Eye (tissue), 1 donor: ENCODE measurements at places on chromosomes 7 and 10.

DNA sequence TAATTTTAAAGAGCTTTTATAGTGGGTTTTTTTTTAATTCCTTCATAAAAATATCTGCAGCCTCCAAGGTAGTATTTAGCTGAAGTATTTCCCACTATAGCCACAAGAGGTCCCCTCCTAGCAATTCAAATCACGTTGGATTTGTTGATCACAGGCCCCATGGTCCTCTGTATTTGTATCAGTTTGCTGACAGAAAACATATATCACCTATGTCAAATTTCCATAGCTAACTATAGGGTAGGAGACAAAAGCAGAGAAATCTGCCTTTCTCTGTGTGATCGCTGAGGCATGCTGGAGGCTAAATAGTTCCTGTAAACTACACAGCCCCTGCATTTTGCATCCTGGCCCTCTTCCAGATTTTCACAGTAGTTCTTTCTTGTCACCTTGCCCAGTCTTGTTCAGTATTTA is 1.7 kb upstream of the CTNNA3 start:
- DNase-seq = peak; percentile 66

DNA sequence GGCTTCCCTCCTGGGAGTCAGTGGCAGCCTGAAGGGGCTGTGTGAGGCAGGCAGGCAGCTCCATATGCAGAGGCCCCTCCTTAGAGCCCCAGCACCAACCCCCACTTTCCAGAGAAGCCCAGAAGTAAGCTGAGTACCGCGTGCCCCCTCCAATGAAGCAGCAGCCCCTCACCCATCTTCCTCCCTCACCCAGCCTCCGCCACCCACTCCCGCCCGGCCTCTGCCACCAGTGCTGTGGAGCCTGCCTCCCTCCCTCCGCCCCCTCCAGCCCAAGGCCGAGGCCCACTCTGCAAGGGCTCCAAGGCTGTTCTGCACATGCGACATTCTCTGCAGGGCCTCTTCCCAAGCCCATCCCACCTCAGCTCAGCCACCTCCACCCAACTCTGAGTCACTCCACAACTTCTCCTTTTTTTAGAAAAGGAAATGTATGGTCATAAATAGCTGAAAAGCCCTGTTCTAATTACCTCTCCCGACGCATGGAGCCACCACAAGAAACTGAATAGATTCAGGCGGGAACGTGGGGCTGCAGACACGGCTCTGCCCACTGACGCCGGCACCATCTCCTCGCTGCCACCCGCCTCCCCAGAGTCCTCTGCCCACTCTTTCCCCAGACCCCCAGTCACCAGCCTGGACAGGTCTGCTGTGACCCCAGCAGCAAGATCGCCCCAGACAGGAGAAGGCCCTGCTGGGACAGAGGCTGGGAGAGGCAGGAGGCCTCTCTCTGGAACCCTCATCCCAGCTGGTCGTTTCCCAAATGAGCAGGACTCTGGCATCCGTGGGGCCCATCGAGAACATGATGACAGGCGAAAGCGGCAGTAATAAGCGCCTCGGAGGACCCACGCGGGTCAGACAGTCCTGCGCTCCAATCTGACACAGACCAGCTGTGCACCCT is 213.9 kb downstream of the MAD1L1 start:
- no peak for DNase-seq

DNA sequence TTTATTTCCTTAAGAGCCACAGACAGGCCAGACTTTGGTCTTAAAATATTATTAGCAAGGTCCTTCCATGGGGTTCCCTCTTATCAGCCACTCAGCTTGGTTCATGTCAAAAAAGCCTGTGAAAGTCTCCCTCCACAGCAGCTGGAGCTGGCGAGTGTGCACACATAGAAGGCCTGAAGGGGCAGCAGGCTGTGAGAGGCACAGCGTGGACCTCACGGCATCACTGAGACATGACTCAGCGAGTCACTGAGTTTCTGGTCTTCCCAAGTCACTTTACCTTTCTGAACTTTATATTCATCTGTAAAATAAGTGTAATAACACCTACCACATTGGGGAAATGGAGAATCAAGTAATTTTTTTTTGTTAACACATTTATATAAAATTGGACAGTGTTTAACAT is 8.7 kb downstream of the TAF3 start:
- DNase-seq = peak; percentile 8

GRCh38 chr7:159197066-159197975 is 52.7 kb upstream of the VIPR2 start:
- no peak for DNase-seq

DNA sequence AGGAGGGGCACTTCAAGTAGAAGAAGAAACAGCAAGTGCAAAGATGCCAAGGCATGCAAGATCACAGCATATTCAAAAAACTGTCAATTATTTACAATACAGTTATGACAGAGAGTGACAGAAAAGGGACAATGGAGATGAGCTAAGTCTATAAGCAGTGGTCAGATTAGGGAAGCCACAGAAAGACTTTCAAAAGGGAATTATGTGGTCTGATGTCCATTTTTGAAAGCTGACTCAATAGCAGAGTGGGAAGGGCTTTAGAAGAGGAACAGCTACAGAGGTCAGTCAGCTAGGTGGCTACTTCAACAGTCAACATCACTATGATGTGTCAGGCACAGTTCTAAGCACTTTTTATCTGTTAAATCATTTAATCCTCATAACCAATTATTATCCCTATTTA is 45.2 kb upstream of the SPOCK2 start:
- no peak for DNase-seq

- no peak for DNase-seq
Measured at GRCh38 chr7:55574051-55574717, 1.9 kb upstream of the VOPP1 start.

- no peak for DNase-seq
Measured at GRCh38 chr7:23672033-23672432, 8.0 kb upstream of the FAM221A start.

GRCh38 chr10:78506614-78507013 is 473.0 kb downstream of the RPS24 start:
- DNase-seq = no peak

DNA sequence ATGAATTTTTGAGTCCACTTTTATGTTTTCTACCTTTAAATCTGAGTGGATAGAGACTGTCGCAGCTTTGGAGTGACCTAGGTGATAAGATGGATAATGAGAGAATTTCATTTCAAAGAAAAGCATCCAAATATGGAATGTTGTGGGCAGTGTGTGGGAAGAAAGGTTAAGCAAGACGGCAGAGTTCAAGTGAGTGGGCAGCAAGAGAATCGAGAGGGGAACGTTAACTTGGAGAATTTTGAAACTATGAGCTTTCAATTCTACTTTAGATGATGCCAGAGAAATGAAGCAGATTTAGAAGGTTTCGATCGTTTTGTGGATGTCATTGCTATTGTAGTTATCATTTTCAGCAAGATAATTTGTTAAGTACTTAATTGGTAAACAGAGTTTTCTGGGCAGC is 73.0 kb downstream of the XRCC2 start:
- no peak for DNase-seq

DNA sequence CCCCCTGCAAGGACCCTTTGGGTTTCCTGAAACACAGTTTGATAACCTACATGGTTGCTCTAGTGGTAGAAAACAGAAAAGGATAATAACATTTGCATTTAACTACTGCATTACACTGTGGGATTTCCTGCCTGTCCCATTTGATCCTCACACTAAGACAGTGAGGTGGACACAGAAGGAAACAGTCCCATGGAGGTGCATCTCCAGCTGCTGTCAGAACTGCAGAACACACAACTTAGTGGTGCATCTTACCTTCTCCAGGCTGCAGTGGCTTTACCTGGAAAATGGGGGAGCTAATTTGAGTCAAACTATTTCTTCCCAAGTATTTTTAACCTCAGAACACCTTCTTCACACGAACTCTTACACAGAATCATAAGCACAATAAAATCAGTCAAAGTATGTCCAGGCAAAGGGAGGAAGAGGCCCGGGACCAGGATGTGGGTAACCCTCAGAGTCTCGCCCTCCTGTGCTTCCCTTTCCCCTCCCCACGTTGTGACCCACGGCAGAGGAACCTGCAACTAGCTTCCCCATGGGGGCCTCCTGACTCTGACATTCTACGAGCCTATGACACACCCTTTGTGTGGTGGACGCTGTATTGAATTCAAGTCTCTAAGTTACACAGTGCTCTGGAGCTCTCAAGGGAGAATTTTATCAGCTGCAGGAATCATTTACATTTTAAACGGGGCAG is 33.7 kb downstream of the SCRN1 start:
- DNase-seq = no peak

GRCh38 chr10:80856186-80856585 is 318.5 kb downstream of the SH2D4B start:
- DNase-seq = no peak

DNA sequence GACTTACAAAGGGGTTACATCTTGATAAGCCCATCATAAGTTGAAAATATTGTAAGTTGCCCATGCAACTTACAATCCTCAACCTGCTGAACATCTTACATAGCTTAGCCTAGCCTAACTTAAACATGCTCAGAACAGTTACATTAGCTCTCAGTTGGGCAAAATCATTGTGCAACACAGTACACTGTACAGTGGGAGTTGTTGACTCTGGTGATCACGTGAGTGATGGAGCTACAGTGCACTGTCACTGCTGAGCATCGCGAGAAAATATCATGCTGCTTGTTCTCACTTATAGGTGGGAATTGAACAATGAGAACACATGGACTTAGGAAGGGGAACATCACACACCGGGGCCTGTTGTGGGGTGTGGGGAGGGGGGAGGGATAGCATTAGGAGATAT is 214.9 kb upstream of the ZMIZ1 start:
- DNase-seq = no peak

- DNase-seq = no peak
Measured at GRCh38 chr7:5705318-5705717, 76.1 kb downstream of the RNF216 start.

GRCh38 chr10:23158370-23158769 is 33.7 kb upstream of the PTF1A start:
- DNase-seq = peak; percentile 92

DNA sequence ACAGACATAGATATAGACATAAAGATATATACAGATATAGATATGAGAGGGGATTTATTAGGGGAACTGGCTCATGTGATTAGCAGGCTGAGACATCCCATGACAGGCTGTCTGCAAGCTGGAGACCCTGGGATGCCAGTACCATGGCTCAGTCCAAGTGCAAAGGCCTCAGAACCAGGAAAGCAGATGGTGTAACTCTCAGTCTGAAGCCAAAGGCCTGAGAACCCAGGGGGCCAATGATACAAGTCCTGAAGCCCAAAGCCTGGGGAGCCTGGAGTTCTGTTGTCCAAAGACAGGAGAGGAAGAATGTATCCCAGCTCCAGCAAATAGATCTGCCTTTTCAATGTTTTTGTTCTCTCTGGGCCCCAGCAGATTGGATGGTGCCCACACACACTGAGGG is 5.5 kb downstream of the NCOA4 start:
- no peak for DNase-seq

DNA sequence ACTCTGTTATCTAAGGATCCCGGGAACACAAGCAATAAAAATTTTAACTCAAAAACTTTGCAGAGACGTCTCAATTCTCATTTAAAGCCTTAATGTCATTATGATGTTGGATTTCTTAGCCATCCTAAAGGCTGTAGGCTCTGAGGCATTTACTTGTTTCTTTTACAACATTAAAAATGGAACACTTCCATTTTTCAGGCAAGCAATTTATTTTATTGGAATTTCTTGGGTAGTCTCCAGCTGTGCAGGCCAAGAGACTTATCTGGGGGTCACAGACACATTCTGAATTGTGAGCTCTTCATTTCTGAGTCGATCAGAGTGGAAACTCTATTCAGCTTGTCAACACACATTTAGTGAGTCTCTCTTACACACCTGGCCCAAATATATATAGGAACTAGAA is 48.0 kb upstream of the KIF5B start:
- no peak for DNase-seq

DNA sequence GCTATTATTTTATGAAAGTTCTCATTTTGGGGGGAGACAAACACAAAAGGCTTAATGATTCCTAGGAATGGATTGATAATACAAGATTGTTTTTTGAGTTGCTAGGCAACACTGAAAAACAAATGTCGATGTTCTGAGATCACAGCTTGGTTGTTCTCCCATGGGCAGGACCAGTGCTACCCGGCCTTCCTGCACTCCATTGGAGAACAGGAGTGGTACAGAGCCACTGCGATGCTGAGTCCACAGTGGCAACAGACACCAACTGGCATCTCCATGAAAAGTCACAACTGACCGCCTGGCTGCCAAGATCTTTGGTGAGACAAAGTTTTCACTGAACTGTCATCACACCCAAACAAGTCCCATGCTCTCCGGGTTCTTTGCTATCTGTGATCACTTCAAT is 68.9 kb upstream of the NMT2 start:
- DNase-seq = peak; percentile 64

GRCh38 chr10:44978570-44979280 is at the start of gene DEPP1:
Gene DEPP1 (minus strand): TSS chr10:44978809. CDS start chr10:44978030, 779 bp downstream.
- peak; percentile 93 for DNase-seq

DNA sequence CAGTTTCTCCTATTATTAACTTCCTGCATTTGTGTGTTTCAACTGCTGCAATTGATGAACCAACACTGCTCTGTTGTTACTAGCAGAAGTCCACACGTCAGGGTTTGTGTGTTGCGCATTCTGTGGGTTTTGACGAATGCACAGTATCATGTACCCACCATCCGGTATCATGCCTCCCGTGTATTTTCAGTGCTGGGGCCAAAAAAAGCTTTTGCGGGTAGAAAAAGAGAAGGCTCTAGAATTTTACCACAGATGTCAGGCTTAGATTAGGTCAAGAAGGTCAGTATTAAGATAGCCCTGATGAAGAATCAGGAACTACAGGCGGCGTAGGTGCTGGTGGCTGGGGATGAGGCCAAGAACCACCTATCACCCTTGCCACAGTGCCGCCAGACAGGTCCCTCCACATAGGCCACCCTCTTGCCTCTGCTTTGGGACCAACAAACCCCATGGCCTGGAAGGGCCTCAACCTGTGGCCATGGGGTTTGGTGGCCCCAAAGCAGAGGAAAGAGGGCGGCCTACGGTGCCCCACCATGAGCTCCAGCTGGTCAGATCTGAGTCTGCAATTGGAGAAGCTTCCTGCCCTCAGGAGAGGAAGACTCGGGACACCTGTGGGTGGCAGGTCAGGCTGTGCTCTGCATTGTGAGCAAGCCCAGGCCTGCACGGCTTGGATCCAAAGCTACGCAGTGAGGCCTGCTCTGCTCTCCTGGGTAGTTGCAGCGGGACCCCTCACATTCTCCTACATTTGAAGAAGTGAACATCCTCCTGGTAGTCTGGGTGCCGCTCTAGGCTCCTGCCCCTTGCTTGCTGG is 71.9 kb downstream of the MKI67 start:
- DNase-seq = no peak

DNA sequence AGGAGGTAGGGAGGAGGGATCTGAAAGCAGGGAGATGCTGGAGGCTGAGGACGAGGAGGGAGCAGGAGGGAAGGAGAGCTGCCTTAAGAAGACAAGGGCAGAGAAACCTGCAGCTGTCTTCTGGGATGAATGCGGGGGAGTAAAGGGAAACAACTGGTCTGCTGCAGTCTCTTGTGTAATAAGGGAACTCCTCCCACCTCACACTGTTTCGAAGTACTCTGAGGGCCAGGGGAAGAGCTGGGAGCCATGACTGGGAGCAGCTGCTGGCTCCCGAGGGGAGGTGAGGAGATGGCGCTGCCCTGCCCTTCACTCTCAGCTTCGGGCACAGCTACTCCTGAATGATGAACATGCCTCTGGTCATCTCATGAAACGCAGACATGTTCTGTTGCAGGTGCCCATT is 65.1 kb downstream of the CLEC2L start:
- DNase-seq = peak; percentile 19
